ENCODE measurements at places on chromosomes 2 and 18. TPM values are rescaled to one million over a fixed set of nuclear protein-coding genes. Genes with fewer than 3 reads are reported as not detected.
A peak's percentile ranks its signal among the peaks of the same experiment; 100 is the strongest.

Gene PCARE
- not detected for polyA plus RNA-seq

Gene ERICH2
- not detected for polyA plus RNA-seq

DNA sequence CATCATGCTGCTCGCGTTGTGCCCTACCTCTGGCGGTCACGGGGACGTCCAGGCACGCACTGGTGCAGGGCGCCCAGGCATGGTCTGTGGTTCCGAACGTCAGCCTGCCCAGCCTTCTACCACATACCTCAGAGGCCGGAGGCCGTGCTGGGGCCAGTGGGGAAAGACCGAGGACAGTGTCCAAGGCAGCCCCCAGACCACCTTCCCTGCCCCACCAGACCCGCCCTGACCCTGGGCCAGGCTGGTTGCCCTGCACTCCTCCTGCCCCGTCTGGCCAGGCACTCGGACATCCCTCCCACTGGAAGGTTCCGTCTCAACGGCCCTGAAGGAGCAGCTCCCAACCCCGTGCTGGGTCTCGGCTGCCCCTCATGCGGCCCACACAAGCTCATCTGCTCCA is 32.8 kb downstream of the SLC66A2 start:
- H3K4me3 ChIP-seq: no peak overlapping the region
- no peak overlapping the region for H3K27ac ChIP-seq
- H3K4me1 ChIP-seq: no peaks in the 10 kb centered on the region
- no peaks in the 10 kb centered on the region for H3K27me3 ChIP-seq

- no peak overlapping the region for H3K27ac ChIP-seq
- no peaks in the 10 kb centered on the region for H3K27me3 ChIP-seq
- DNase-seq: no peak
- no peaks in the 10 kb centered on the region for H3K36me3 ChIP-seq
- no peaks in the 10 kb centered on the region for H3K4me1 ChIP-seq
Measured at GRCh38 chr2:67576991-67577390, 179.9 kb downstream of the ETAA1 start.

GRCh38 chr18:7349181-7349837 is 118.4 kb downstream of the LRRC30 start:
- no peaks in the 10 kb centered on the region for H3K4me1 ChIP-seq
- H3K4me3 ChIP-seq: no peak overlapping the region
- DNase-seq: no peak
- H3K27ac ChIP-seq: no peak overlapping the region
- no peaks in the 10 kb centered on the region for H3K27me3 ChIP-seq
- no peaks in the 10 kb centered on the region for H3K36me3 ChIP-seq

- no peak overlapping the region for H3K4me3 ChIP-seq
- H3K27ac ChIP-seq: no peak overlapping the region
- no peak for DNase-seq
- no peaks in the 10 kb centered on the region for H3K27me3 ChIP-seq
Measured at GRCh38 chr2:7025082-7025481, 107.9 kb downstream of the RNF144A start.

GRCh38 chr2:102052365-102052764 is 60.6 kb downstream of the IL1R2 start:
- no peaks in the 10 kb centered on the region for H3K36me3 ChIP-seq
- H3K4me1 ChIP-seq: peaks cover 55% of the 10 kb centered on the region
- H3K27me3 ChIP-seq: no peaks in the 10 kb centered on the region
- peak overlapping the region; percentile 50 for H3K4me3 ChIP-seq
- DNase-seq: no peak
